ENCODE measurements at places on chromosomes 7 and 10. TPM values are rescaled to one million over a fixed set of nuclear protein-coding genes. Genes with fewer than 3 reads are reported as not detected.

The TSPAN15 gene
- 7.3 TPM for total RNA-seq

The EXOC4 gene
- 31.7 TPM for total RNA-seq

The UTF1 gene
- total RNA-seq: not detected

The TPST1 gene
- total RNA-seq: 28.2 TPM

The PGAM1 gene
- total RNA-seq: 546 TPM

The OR2A7 gene
- 11.6 TPM for total RNA-seq

The CYP3A7 gene
- total RNA-seq: not detected

The SSC4D gene
- 1.5 TPM for total RNA-seq

The TRIM8 gene
- total RNA-seq: 65.4 TPM

The SPAM1 gene
- total RNA-seq: not detected

The GPR158 gene
- total RNA-seq: not detected

The LRRC18 gene
- total RNA-seq: not detected

The CRHR2 gene
- not detected for total RNA-seq

The OPN4 gene
- total RNA-seq: not detected

The ASAH2 gene
- 4.0 TPM for total RNA-seq
